ENCODE measurements at places on chromosomes 7 and 10.
A peak's percentile ranks its signal among the peaks of the same experiment; 100 is the strongest.

GRCh38 chr10:48400850-48401220, 94.4 kb downstream of the MAPK8 start:
- DNase-seq: no peak

DNA sequence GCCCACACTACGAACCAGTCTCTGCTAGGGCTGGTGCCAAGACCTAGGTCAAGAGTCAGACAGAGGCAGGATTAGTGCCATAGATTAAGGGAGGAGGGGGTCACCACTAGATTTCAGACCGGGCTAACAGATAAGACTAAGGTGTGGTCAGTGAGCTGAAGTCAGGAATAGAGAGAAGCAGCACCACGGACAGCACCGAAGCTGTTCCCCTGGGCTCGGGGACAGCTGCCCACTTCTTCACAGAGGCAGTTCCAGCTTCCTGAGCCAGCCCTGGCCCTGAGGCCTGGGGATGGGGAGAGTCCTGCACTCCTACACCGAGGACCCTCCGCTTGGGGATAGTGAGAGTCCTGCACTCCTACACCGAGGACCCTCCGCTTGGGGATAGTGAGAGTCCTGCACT, 11.2 kb upstream of the JAKMIP3 start:
- DNase-seq: no peak

DNA sequence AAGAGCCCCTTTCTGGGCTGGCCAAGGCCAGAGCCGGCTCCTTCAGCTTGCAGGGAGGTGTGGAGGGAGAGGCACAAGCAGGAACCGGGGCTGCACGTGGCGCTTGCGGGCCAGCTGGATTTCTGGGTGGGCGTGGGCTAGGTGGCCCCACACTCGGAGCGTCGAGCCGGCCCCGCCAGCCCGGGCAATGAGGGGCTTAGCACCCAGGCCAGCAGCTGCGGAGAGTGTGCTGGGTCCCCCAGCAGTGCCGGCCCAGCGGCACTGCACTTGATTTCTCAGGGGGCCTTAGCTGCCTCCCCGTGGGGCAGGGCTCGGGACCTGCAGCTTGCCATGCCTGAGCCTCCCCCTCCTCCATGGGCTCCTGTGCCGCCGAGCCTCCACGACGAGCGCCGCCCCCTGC, 48.1 kb downstream of the SH2D4B start:
- DNase-seq: no peak

DNA sequence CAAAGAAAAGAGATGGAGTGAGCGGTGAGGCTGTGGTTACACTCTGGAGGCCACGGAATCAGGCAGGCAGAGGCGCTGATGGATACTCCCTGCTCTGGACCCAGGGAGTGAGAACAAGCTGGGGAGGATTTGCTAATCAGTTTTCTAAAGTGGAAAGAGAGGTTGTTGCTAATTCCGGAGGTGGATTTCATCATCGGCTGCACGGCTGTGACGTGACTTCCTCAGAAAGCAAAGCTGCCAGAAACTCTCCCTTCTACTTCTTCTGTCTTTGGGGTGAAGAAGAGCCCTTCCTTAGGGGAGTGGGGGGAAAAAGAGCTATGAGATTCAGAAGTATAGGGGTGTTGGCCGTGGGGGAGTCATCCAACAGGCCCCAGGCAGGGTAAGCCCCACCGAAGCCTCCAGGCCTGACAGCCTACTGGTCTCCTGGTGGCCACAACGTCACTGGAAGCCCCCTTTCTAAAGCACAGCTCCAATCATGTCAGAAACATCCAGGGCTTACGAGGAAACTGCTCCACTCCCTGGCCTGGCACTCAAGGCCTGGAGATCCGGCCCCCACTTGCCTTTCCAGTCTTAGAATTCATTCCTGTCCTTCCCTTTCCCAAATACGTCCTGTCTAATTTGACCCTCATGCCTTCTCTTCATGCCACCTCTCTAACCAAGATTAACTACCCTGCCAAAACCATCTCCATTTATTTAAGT, 114.5 kb downstream of the HIP1 start:
- DNase-seq: no peak

- no peak for DNase-seq
Measured at GRCh38 chr10:15316871-15317464, 54.1 kb downstream of the FAM171A1 start.

DNA sequence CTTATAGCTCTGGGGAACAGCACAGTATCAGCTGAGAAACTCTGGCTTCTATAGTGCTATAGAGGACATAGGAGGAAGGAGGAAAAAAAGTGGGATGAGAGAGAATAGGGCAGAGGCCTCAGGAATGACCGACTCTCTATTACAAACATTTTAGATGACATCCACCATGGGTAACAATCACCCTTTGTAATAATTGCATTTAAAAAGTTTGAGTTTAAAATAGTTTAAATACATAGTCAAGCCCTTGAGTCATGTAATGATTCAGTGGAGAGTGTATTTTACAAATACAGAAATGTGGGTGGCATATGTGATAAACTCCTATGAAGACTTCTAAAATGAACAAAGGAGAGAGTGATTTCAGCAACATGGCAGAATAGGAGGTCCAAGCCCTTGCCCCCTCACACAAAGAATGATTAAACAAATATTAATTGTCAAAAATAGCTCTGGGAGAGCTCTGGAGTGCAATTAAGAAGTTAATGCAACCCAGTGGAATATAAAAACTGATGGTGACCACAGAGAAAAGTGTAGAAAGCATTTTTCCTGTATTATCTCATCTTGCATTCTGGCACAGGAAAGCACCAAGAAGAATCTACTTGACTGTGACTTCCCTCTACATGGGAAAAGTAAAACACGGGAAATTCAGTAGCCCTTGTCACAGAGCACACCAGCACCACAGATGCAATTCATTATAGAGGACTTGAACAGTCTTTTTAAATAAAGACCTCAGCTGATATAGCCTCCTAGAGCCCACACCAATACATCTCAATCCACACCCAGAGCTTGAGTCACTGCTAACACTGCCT, 569.0 kb upstream of the SORCS1 start:
- no peak for DNase-seq

DNA sequence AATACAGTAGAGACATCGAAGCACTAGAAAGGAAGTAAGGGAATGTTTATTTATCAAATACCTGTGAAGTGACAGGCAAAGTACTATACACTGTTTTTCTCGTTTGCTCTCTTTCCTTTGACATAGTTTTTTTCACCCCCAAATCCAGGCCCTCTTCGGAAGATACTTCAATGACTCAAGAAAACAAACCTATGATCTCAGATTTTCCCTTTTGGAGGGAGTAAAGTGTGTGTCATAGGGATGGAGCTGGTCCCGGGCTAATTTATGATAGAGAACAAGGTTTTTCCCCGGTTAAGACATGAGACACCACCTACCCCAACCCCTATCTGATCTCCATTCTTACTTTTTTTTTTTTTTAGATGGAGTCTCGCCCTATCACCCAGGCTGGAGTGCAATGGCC, 61.7 kb downstream of the MAP3K8 start:
- no peak for DNase-seq

DNA sequence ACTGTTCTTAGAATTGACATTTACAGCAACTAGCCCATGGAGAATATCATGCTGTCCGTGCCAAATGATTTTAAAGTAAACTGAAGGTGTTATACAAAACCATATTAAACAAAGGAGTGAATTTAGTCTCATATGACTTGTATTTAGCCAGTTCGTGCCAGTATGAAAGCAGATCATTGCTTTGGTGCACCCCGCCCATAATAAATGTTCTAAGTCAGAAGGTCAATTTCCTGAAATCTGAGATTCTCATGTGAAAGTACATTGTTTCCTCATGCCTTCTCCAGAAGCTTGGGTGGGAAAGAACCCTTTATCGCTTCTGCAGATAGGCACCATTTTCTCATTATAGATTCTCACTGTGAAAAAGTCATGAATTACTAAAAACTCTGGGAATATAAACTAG, 106.4 kb downstream of the CAMK1D start:
- no peak for DNase-seq

- peak; percentile 86 for DNase-seq
Measured at GRCh38 chr7:104286839-104287238, 41.6 kb upstream of the LHFPL3 start.

GRCh38 chr10:128078136-128078969, 47.9 kb downstream of the MKI67 start:
- DNase-seq: peak; percentile 47

DNA sequence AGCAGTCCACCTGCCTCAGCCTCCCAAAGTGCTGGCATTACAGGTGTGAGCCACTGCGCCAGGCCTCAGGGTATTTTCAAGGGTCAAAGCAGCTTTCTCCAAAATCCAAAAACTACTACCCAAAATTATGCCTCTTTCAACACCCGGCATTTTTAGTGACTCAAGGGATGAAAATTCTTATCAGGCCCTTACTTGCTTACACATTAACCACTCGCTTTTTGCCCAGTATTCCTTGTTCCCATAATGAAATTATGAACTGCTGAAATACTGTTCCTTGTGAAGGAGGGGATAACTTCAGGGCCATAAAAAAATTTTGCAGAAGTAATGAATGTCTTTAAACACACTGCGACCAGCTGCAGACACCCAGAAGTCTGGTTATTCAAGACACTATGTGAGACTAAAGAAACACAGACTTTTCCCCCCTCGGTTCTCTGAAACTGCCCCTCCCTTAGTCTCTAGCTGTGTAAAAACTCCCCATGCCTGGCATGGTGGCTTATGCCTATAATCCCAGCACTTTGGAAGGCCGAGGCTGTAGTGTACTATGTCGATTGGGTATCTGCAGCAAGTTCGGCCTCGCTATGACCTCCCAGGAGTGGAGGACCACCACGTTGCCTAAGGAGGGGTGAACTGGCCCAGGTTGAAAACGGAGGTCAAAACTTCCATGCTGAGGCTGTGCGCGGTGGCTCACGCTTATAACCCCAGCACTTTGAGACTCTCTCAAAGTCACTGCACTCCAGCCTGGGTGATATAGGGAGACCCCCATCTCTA, 12.0 kb downstream of the FXYD4 start:
- DNase-seq: peak; percentile 18

GRCh38 chr7:157652161-157652953, 315.6 kb downstream of the DNAJB6 start:
- DNase-seq: no peak

- no peak for DNase-seq
Measured at GRCh38 chr7:130461272-130461671, 20.5 kb upstream of the CEP41 start.

DNA sequence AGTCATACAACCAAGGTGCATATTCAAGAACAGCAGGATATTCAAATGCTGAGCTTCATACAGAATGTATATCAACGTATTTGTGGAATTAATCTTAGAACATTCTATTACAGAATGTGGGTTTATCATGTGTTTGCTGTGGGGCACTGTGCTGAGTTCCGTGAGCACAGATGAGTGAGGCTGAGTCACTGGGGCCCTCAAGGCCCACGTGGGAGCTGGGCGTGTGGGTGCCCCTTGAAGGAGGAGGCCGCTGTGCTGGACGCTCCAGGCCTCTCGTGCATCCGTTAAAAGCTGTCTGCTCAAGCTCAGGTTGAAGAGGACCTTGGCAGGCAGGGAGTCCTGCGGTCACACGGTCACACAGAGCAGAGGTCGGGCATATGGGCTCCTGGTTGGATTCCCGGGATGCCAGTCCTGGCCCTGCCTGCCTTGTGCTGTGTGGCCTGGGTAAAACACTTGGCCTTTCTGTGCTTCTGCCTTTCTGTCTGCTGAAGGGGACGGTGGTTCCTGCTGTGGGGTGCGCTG, 70.1 kb downstream of the GLRX3 start:
- DNase-seq: no peak

- DNase-seq: no peak
Measured at GRCh38 chr10:10067644-10068043, 950.0 kb upstream of the CELF2 start.

- no peak for DNase-seq
Measured at GRCh38 chr7:44063894-44064651, 1.3 kb downstream of the PGAM2 start.

GRCh38 chr7:114554781-114555537, 140.3 kb downstream of the FOXP2 start:
- peak; percentile 6 for DNase-seq

GRCh38 chr7:127657500-127657899, 5.5 kb downstream of the SND1 start:
- no peak for DNase-seq

- DNase-seq: peak; percentile 39
Measured at GRCh38 chr7:76071316-76072242, 23.7 kb downstream of the MDH2 start.

GRCh38 chr10:78454123-78454645, 420.5 kb downstream of the RPS24 start:
- DNase-seq: no peak

DNA sequence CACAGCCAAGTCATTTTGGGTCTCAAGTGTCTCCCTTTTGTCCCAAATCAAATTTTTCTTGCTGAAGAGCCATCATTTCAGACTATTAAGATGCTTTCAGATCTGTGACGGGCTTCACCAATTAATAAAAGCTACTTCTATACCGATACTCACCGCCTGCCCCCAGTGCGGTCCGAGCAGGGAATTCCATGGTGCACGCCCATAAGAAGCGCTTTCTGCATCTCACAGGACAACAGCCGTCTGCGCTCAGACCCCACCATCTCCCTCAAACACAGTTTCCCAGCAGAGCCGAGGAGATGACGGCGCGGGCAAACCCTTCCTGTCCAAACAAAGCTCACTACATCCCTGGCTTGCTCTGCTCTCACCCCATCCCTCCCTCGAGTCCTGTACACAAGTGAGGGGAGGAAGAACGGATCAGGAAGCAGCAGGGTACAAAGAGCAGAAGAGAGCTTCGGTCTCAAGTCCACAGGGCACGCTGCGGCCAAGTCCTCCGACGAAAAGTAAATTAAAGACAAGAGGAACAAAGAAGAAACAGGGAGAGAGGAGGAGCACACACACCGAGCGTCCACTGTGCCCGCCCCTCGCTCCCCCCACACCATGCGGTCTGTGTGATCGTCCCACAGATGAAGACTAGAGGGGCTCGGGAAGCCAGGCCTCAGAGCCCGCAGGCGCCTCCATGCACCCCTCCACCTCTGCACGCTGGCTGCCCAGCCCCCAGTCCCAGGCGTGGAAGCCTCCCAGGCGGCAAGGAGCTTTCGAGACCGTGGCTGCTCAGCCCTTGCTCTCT, 121.9 kb downstream of the MAD1L1 start:
- no peak for DNase-seq

DNA sequence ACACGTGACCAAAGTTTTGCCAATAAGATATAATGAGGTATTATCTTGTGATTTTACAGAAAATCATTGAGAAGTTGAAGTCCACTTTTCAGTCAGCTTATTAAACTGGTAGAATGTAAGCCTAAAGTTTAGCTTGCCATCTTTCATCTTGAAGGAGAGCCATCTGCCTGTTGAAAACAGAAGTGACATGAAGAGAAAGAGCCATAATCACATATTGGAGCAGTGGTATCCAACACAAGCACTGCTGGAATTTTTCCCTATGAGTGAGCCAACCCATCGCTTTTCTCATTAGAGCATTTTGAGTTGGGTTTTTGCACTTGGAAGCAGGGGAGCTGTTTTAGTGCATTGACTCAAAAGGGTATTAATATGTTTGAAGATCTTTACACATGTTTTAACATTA, 117.6 kb upstream of the FERD3L start:
- no peak for DNase-seq

DNA sequence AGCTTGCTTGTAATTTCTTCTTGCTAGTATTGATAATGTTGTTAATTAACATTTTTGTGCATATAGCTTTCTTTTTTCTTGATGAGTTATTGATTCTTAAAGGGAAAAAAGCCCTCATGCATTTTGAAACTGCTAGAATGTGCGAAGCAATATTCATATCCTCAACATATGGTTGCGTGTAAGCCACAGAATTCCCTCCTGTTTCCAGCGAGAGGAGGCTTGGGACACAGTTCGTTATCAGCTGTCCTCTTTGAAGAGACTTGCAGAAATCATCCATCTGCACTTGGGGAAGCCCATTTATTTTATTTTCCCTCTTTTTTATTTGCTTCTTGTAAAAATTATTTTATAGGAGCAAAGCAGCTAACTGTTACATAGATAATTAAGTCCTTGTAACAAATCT, 398.0 kb downstream of the ADRA2A start:
- no peak for DNase-seq

- no peak for DNase-seq
Measured at GRCh38 chr7:129617178-129617577, 5.7 kb downstream of the NRF1 start.
